ENCODE measurements at places on chromosomes 16 and 17. TPM values are rescaled to one million over a fixed set of nuclear protein-coding genes. Genes with fewer than 3 reads are reported as not detected.

GRCh38 chr16:48810436-48810802 is 200.4 kb upstream of the N4BP1 start:
- H3K4me1 ChIP-seq = no peaks in the 10 kb centered on the region
- H3K4me3 ChIP-seq = no peak overlapping the region
- no peaks in the 10 kb centered on the region for H3K36me3 ChIP-seq
- peaks cover 23% of the 10 kb centered on the region for H3K27me3 ChIP-seq

GRCh38 chr17:51032850-51033249 is 87.8 kb downstream of the SPAG9 start:
- no peak for DNase-seq
- H3K4me1 ChIP-seq = peaks cover 46% of the 10 kb centered on the region
- no peaks in the 10 kb centered on the region for H3K27me3 ChIP-seq
- no peak overlapping the region for H3K27ac ChIP-seq
- H3K36me3 ChIP-seq = peaks cover 18% of the 10 kb centered on the region

- DNase-seq = no peak
- H3K4me3 ChIP-seq = no peak overlapping the region
- H3K27me3 ChIP-seq = no peaks in the 10 kb centered on the region
- no peak overlapping the region for H3K27ac ChIP-seq
- H3K36me3 ChIP-seq = peaks cover 4% of the 10 kb centered on the region
Observed at GRCh38 chr17:83026311-83026811, 53.0 kb upstream of the METRNL start.

- DNase-seq = peak; percentile 76
- peaks cover 54% of the 10 kb centered on the region for H3K4me1 ChIP-seq
- H3K36me3 ChIP-seq = peaks cover 18% of the 10 kb centered on the region
- H3K27ac ChIP-seq = peak overlapping the region; percentile 91
- peak overlapping the region; percentile 89 for H3K4me3 ChIP-seq
Observed at GRCh38 chr17:80261159-80261894, 675 bp downstream of the RNF213 start.

DNA sequence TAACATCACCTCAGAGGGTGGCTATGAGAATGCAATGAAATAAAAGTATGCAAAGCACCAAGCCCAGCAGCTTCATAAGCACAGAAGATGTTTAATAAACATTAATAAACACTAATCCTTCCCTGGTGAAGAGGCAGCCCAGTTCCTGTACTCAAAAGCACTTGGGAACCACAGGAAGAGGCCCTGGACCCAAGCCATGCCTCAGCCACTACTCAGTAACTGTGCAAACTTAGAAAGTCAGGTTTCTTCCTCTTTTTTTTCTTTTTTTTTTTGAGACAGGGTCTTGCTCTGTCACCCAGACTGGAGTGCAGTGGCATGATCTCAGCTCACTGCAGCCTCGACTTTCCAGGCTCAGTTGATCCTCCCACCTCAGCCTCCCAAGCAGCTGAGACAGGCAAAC is 5.3 kb downstream of the ARHGAP17 start:
- H3K36me3 ChIP-seq = peaks cover 51% of the 10 kb centered on the region
- no peak overlapping the region for H3K4me3 ChIP-seq
- H3K4me1 ChIP-seq = peaks cover 78% of the 10 kb centered on the region
- no peaks in the 10 kb centered on the region for H3K27me3 ChIP-seq
- peak overlapping the region; percentile 56 for H3K27ac ChIP-seq

GRCh38 chr16:49369651-49370611 is 3.7 kb upstream of the C16orf78 start:
- H3K27ac ChIP-seq = no peak overlapping the region
- DNase-seq = no peak
- no peak overlapping the region for H3K4me3 ChIP-seq
- no peaks in the 10 kb centered on the region for H3K36me3 ChIP-seq
- H3K27me3 ChIP-seq = peaks cover 5% of the 10 kb centered on the region

DNA sequence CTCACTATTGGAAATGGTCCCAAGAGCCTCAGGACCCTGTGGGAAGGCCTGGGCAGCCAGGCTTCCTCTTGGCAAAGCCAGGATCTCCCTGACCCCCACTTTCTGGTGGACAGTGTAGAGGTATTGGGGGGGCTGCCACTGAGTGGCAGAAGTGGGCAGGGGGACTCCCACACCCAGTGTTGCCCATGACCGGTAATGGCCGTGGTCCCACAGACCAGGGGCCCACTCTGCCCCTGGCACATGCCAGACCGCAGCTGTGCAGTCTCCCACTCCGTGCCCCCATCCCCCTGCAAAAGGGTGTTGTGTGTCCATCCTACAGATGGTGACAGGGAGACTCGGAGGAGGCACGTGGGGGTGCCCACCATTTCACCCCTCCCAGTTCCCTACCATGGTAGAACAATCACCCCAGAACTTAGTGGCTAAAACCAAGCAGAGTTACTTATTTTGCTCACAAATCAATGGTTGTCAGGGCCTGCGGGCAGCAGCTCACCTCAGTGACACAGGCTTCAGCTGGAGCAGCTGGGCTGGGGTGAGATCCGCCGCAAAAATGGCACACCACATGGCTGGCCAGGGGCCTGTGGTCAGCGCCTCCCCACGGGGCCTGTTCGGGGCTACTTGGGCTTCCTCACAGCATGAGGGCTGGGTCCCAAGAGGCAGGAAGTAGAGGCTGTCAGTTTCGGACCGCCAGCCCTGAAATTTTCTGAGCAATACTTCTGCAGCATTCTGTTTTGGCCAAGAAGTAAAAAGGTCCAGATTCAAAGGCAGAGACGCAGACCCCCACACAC is 59.0 kb upstream of the ZNF469 start:
- H3K4me1 ChIP-seq = no peaks in the 10 kb centered on the region
- H3K27me3 ChIP-seq = no peaks in the 10 kb centered on the region
- no peak for DNase-seq
- no peaks in the 10 kb centered on the region for H3K36me3 ChIP-seq
- H3K4me3 ChIP-seq = no peak overlapping the region

DNA sequence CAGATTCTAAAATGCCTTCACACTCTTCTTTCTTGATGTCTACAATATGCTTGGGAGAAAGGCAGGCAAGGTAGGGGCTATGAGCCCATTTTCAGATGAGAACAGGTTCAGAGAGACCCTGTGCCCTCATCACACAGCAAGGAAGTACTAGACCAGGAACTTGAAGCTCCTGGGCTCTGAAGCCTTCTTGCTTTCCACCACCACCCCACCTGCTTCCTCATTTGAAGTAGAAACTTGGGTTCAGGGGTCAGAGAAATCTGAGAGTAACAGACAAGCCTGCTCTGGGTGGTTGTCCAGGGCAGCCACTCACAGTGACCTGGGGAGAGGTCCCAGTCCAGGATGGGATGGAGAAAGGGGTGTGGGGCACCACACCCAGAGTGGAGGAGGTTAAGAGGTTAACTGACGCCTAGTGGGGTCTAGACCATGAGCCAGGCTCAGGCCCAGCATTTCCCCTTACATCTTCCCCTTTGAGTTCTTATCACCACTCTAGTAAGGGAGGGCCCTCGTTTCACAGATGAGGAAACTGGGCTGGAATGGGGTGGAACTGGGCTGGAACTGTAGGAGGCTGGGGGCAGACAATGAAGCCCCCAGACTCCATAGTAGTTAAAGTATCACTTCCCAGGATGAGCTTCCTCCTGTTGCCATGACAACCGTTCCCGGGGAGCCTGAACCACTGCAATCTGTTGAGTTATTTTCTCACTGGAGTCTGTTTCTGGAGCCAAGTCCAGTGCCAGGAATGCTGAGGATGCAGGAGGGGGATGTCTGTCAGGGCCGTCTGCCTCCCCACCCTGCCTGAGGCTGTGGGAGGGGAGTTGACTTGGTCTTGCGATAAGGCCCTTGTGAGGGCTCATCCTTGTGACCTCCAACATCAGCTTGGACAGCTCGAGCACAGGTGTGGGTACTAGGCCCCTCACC is 16.2 kb upstream of the PHF12 start:
- H3K36me3 ChIP-seq = no peaks in the 10 kb centered on the region
- H3K4me3 ChIP-seq = no peak overlapping the region
- H3K27me3 ChIP-seq = peaks cover 11% of the 10 kb centered on the region
- H3K4me1 ChIP-seq = no peaks in the 10 kb centered on the region
- H3K27ac ChIP-seq = no peak overlapping the region
- DNase-seq = no peak

DNA sequence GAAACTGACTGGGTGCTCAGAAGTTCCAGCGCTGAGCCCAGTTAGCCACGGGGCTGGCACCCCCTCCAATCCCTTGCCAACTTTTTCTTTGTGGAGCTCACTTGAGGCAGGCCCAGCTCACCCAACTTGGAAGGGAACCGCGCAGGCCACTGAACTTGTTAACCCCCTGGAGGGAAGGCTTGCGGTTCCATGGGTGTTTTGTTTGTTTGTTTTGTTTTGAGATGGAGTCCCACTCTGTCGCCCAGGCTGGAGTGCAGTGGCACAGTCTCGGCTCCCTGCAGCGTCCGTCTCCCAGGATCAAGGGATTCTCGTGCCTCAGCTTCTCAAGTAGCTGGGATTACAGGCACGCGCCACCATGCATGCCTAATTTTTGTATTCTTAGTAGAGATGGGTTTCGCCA is 34.1 kb upstream of the NDRG4 start:
- no peak for DNase-seq
- peaks cover 7% of the 10 kb centered on the region for H3K4me1 ChIP-seq
- H3K27ac ChIP-seq = no peak overlapping the region
- peaks cover 46% of the 10 kb centered on the region for H3K27me3 ChIP-seq
- no peak overlapping the region for H3K4me3 ChIP-seq
- no peaks in the 10 kb centered on the region for H3K36me3 ChIP-seq

- no peak overlapping the region for H3K27ac ChIP-seq
- H3K27me3 ChIP-seq = peaks cover 17% of the 10 kb centered on the region
- DNase-seq = peak; percentile 79
- no peak overlapping the region for H3K4me3 ChIP-seq
- no peaks in the 10 kb centered on the region for H3K36me3 ChIP-seq
Observed at GRCh38 chr17:48678141-48678971, 44.0 kb downstream of the PRAC1 start.

- H3K27me3 ChIP-seq = peaks cover 21% of the 10 kb centered on the region
- H3K4me1 ChIP-seq = no peaks in the 10 kb centered on the region
Observed at GRCh38 chr16:84252184-84252583, 12.4 kb upstream of the KCNG4 start.

DNA sequence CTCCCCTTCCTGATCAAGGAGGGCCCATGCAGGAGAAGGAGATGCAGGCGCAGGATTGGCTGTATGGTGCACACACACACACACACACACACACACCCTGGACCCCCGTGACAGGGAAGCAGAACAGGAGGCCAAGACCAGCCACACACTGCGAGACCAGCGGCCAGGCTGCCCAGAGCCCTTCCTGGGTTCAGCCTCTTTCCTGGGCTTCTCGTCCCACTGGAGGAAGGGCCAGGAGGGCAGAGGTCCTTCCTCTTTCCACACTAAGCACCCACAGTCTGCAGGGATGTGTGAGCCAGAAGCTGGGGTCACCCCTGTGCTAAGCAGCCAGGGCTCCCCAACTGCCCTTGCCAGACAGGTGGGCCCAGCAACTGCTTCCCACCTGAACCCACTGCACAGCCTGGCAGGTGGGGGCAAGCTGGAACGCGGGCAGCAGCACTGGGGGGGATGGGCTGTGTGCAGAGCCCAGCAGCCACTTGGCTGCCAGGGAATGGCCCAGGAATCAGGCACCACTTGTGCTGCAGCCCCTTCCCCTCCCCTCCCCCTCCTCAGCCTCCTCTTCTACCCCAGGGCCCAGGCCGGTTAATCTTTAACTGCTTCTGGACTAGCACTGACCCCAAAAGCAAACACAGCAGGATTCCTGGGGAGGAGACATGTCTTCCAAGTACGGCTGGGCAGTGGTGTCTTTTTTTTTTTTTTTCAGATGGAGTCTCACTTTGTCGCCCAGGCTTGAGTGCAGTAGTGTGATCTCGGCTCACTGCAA is 44.6 kb upstream of the SLC38A10 start:
- peaks cover 14% of the 10 kb centered on the region for H3K4me1 ChIP-seq
- H3K36me3 ChIP-seq = no peaks in the 10 kb centered on the region
- H3K4me3 ChIP-seq = no peak overlapping the region
- peaks cover 42% of the 10 kb centered on the region for H3K27me3 ChIP-seq
- no peak overlapping the region for H3K27ac ChIP-seq

The CCDC78 gene
- total RNA-seq = 4.6 TPM

The APOH gene
- total RNA-seq = not detected

The SLFN12L gene
- 41.7 TPM for total RNA-seq

The NEUROD2 gene
- total RNA-seq = not detected

The NDUFAB1 gene
- 157 TPM for total RNA-seq

The PTX4 gene
- not detected for total RNA-seq

The HASPIN gene
- 20.7 TPM for total RNA-seq

The VAMP2 gene
- 30.0 TPM for total RNA-seq

The MT4 gene
- not detected for total RNA-seq

Measured in activated CD8-positive, alpha-beta T cell treated with anti-CD3 and anti-CD28 coated beads for 36 hours (primary cell).